Stimulated activated CD4-positive, alpha-beta T cell treated with anti-CD3 and anti-CD28 coated beads, Interleukin-1b, Interleukin-23, amount 100 ng/mL, for 1 hour (primary cell): ENCODE measurements at places on chromosomes 6 and 20.

DNA sequence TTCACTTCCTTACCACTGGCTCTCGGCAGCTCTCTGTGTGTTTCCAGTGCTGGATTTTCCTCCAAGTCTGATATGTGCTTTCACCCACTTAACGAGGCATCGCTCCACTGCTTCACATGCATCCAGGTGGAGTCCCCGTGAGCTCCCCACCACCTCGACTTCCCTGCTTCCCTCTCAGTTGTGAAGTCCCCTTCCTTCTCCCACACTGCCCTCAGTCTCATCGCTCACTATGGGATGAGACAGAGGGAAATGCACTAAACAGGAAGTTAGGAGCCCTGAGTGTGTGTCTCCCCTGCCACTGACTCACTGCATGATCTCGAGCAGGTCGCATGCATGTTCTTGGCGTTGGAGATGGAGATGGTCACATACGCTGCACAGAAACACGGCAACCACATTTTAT is 84.0 kb downstream of the MTHFD1L start:
- no peak for DNase-seq

DNA sequence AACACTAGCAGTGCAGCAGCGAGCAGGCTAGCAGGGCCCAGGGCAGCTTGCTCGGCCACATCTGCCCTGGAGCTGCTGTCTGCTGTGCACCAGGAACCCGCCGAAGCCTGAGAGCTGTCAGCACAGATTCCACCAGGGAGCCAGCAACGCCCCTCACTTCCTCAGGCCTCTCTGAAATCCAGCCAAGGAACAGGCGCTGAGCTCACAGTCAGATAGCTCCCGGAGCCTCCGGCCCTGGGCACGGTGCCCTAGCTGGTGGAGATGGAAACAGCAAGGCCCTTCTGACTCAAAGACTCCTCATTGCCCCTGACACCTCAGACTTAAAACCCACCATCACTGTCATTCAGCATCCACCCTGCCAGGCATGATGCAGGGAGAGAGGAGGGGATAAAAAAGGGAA is 839.4 kb downstream of the MAFB start:
- DNase-seq, result no peak

DNA sequence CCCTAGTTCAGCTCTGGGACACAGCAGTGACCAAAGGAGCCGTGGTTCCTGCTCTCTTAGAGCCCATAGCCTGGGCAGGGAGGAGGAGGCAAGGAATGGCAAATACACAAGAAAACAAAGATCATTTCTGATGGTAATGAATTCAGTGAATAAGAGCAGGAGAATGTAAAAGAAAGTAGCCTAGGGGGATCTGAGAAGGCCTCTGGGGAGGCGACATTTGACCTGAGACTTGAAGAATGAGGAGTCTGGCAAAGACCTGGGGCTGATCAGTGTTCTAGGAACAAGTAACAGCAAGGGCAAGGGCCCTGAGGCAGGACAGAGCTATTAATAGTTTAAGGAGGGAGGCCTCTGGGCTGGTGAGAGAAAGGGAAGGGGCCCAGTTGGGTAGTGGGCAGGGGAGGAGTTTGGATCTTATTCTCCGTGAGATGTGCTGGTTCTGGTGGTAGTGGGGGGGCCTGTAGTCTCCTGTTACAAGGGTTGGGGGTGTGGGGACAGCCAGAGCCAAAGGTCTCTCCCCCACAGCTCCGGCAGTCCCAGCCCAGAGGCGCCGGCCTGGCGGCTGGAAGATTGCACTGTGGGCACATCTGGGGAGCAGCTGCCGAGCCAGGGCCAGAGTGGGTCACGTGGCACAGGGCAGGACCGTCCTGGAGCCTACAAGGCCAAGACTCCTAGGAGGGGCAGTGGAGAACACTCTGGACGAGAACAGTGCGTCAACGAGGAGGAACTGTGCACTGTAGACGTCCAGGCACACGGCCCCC is 9.3 kb upstream of the ID1 start:
- no peak for DNase-seq

GRCh38 chr20:1955217-1955616 is 38.6 kb downstream of the PDYN start:
- no peak for DNase-seq

DNA sequence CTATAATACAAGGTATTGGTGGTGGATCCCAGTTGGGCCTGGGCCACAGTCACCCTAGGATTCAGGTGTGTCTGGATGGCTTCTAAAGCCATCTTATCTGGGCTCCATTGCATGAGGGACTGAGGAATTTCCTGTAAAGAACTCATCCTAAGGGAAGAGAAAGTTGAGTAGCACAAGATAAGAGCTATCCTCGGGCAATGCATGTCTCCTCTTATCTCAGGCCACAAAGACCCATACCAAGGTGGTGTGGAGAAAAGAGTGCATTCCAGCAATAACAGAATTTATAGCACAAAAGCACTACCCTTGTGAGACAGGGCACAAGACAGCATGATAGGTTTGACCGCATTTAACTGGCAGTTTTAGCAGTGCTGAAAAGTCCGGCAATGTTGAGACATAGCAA is 14.3 kb upstream of the MTRF1L start:
- no peak for DNase-seq

- no peak for DNase-seq
These were observed 100.1 kb downstream of the ZFAND3 start for GRCh38 chr6:37919417-37920157.
